Right renal pelvis (tissue), 4 donors: ENCODE measurements at places on chromosomes 12 and 14. TPM values are rescaled to one million over a fixed set of nuclear protein-coding genes. Genes with fewer than 3 reads are reported as not detected.
A peak's percentile ranks its signal among the peaks of the same experiment; 100 is the strongest.

Gene TEX52
- 0.63 TPM for polyA plus RNA-seq

Gene TGM1
- 2.0 TPM for polyA plus RNA-seq

- DNase-seq = peak; percentile 24
Measured at GRCh38 chr12:96907671-96908422, 790 bp downstream of the NEDD1 start.

Gene SUPT16H
- polyA plus RNA-seq = 153 TPM

- no peak for DNase-seq
Measured at GRCh38 chr14:103194256-103195045, 71.2 kb downstream of the TNFAIP2 start.

Gene AMHR2
- polyA plus RNA-seq = 0.21 TPM

Gene HPD
- polyA plus RNA-seq = 4.0 TPM

- DNase-seq = no peak
Measured at GRCh38 chr12:100464529-100464928, 9.1 kb upstream of the NR1H4 start.

- no peak for DNase-seq
Measured at GRCh38 chr12:59700153-59700450, 104.3 kb downstream of the SLC16A7 start.

Gene CD27
- 1.3 TPM for polyA plus RNA-seq

GRCh38 chr12:131675126-131676080, 35.5 kb upstream of the SFSWAP start:
- no peak for DNase-seq

GRCh38 chr14:67978749-67979148, 159.2 kb downstream of the RAD51B start:
- DNase-seq = no peak

DNA sequence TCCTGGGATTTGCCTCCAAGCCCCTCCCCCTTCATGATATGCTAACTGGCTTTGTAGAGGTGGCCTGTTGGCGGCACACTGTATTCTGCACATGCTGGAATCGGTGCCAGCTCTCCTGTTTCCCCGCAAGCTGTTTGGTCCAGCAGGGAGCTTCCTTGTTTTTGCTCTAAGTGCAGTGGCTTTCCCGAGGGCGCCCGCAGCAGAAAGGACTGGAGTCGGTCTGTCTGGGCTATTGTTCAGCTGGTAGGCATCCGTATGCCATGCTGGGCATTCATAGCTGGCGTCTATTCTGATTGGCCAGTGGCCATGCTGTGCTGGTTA, 88.9 kb upstream of the MED13L start:
- DNase-seq = no peak

Gene TSPAN19
- 0.94 TPM for polyA plus RNA-seq

GRCh38 chr14:74392616-74393570, 33.1 kb downstream of the SYNDIG1L start:
- no peak for DNase-seq

DNA sequence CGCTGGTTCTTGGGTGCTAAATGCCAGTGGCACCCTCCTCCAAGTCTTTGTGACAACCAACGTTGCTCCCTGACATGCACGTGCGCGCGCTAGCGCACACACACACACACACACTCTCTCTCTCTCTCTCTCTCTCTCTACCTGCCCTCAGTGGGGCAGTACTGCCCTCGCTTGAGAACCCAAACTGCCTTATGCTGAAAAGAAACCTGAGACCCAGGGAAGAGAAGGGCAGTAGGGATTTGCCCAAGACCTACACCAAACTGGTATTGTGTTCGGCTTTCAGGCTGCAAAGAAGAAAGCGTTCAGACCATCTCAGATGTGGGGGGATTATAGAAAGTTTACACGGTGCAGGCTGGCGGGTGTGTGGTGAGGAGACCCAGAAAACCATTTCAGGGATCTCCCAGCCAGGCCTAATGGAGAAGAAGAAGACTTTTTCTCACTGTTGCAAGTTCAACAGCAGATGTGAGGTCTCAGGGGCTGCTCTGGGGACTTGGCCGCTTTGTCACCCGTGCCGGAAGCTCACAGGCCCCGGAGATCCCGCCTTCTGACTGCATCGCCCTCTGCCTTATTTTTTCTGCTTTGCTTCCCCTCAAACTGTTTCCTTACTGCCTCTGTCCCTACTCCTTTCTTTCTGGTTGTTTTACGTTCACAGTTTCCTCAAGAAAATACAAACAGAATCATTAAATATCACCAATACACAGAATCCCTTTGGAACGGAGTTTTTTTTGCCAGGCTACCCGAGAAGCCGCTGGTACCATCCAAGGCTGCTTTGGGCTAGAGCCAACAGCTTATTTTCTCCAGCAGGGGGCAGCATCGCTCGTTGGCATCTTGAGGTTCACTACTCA, 82.4 kb downstream of the PPM1A start:
- DNase-seq = peak; percentile 74

- no peak for DNase-seq
Measured at GRCh38 chr12:50073712-50074111, 11.4 kb upstream of the SMARCD1 start.
